ENCODE measurements at places on chromosomes 7 and 10.
A peak's percentile ranks its signal among the peaks of the same experiment; 100 is the strongest.

GRCh38 chr10:45424668-45425404, 50.8 kb downstream of the ALOX5 start:
- no peak for DNase-seq

GRCh38 chr10:131996466-131997365, 15.0 kb upstream of the BNIP3 start:
- no peak for DNase-seq

DNA sequence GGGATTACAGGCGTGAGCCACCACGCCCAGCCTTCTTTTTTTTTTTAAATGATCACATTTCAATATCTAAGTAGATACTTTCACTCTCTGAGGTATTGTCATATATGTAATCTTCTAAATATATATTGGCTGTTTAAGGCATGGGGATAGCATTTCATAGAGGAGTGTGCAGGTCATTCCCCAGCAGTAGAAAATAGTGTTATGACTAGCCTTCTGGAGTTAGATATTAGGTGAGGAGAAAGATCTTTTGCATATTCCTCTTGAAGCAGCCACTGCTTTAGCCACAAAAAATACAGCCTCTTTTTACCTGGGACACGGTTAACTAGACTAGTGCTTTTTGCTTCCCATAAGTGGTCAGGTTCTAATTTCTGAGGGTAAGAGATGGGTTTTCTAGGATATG, 28.9 kb downstream of the ADD3 start:
- no peak for DNase-seq

DNA sequence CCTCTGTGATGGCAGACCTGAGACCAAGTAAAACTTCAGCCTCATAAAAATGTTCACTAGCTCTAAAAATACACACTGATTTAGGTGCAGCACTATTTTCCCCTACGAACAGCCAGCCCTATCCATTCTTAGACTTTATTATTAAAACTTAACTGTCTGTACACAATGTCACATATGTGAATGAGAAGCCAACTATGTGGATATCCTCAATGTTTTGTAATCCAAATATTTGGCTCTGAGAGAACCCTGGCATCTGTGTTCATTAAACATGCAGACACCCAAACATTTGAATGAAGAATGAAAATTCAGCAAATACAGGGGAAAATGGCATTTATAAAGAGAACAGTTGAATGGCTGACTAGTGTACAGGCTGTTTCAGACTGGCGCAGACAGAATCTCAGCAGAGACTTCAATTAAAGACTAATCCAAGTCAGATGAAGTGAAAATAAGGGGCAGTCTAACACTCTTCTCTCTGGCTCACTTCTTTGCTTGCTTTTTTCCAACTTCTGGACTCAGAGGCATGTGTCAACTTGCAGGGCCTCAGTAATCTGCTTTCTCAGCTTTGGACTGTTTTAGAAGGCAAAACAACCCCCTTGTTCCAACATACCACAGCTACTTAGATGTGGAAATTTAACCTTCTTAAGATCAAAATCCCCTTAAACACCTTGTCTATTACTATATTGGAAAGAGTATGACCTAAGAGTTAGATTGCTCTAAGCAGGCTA, 47.4 kb upstream of the FAM180A start:
- no peak for DNase-seq

- DNase-seq, result no peak
Measured at GRCh38 chr7:132509643-132510042, 66.6 kb downstream of the PLXNA4 start.

GRCh38 chr7:130615583-130615982, 53.0 kb downstream of the COPG2 start:
- DNase-seq, result no peak

- no peak for DNase-seq
Measured at GRCh38 chr10:61609701-61610100, 53.0 kb upstream of the CABCOCO1 start.

GRCh38 chr7:30225863-30226613, 58.4 kb upstream of the ZNRF2 start:
- no peak for DNase-seq

GRCh38 chr10:128005858-128006257, 99.0 kb downstream of the PTPRE start:
- no peak for DNase-seq

DNA sequence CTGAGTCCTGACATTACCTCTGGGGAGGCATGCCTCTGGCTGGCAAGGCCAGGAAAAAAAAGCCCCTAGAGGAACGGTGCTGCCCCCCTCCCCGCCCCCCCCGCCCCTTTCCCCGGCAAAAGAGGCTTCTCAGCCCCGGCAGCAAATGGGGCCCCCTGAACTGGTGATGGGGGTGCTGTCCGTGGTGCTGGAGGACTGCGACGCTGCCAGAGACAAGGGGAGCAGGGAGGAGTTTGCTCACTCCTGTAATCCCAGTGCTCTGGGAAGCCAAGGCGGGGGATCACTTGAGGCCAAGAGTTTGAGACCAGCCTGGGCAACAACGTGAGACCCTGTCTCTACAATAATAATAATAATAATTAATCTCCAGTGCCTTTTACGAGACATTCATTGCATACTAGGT, 23.7 kb downstream of the SRRM3 start:
- peak; percentile 45 for DNase-seq

GRCh38 chr7:70726951-70727378, 405.0 kb upstream of the GALNT17 start:
- no peak for DNase-seq

DNA sequence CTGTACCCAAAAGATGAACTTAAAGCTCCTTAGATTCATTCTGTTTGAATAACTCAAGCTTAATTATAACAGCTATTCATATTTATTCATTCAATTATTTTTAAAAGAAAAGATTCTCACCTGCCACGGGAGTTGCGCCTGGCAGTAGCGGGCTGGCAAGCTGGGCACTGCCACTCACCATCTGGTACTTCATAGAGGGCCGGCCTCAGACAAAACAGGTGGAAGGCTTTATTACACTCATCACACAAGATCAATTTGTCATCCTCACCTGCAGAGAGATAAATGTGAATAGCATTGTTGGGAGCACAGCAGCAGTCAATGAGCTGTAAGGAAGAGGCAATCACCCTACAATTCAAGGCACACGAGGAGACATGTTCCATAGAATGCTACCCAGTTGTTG, 15.8 kb downstream of the FZD9 start:
- DNase-seq, result no peak

GRCh38 chr10:126376956-126377355, 11.3 kb downstream of the ADAM12 start:
- DNase-seq, result no peak

GRCh38 chr7:85737426-85737825, 550.6 kb upstream of the SEMA3D start:
- DNase-seq, result no peak

GRCh38 chr10:69884686-69885085, 83.0 kb downstream of the COL13A1 start:
- DNase-seq, result no peak

DNA sequence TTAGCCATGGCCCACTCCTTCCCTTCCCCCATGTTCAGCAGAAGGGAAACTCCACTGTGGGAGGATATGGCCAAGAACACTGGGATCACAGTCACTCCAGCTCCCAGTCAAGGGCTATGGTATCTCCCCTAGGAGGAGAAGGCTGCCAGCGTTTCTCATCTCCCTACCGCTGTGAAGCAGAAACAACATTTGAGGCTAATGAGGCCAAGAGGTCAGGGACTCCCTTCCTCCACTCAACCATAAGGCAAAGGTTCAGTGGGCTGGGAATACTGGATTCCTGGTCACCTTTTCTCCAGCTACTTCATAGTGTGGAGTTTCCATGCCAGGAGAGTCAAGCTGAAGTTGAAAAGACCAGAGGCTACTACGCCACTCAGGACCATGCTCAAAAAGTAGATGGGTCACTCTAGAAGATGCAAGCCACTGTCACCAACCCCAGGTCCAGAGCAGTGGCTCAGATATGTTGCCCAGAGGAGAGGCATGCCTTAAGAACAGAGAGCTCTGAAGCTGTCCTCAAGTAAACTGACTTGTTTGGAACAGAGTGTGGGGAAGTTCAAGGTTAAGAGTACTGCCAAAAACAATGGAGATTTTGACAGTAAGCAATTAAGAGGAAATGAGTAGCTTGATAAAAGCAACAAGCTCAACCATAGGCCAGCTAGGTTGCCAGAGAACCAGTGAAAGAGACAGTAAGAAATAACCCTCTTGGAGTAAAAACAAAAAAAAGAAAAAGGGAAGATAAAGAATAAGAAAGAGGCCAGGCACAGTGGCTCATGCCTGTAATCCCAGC, 3.8 kb upstream of the TMEM140 start:
- no peak for DNase-seq

DNA sequence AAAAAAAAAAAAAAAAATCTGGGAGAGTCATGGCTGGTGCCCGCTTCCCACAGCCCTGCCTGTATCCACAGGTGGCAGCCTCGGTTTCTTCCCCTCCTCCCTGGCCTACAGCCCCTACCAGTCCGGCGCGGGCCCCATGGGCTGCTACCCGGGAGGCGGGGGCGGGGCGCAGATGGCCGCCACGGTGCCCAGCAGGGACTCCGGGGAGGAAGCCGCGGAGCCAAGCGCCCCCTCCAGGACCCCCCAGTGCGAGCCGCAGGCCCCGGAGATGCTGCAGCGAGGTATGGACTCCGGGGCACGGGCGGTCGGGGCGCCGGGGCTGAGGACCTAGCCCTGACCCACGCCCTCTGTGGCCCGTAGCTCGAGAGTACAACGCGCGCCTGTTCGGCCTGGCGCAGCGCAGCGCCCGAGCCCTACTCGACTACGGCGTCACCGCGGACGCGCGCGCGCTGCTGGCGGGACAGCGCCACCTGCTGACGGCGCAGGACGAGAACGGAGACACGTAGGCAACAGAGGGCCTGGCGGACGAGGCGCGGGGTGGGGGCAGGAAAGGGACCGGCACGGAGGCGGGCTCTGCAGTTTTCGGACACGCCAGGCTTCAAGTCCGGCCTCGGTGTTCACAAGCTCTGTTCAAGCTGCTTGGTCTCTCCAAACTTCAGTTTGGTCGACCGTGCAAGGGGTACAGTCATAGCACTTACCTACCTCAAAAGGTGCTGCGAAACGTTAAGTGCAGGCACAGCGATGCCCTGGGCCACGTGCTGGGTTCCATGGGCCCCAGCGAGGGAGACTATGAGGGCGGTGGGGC, 3.9 kb downstream of the NFKB2 start:
- DNase-seq, result peak; percentile 93

GRCh38 chr7:8149222-8149621, 112.7 kb downstream of the ICA1 start:
- DNase-seq, result no peak

GRCh38 chr7:82044497-82045080, 274.7 kb upstream of the HGF start:
- no peak for DNase-seq

DNA sequence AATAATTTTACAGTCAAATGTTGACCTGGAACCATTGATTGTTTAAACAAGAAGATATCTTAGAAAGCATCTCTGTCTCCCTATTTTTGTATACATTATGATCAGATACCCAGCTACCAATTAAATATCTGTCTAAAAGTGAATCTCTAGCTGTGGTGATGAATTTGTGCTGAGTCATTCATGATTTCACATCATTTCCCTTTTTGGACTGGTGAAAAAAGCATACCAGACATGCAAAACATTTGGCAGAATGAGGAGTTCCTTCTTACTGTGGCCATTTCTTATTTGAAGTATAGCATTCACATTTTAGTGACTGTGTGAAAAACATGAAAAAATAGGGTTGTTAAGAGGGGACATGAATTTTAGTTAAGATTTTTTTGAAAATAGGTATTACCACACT, 98.0 kb upstream of the GATA3 start:
- DNase-seq, result peak; percentile 8

GRCh38 chr10:60239228-60239627, 150.4 kb downstream of the ANK3 start:
- no peak for DNase-seq

- no peak for DNase-seq
Measured at GRCh38 chr10:130362308-130362761, 226.1 kb downstream of the GLRX3 start.

GRCh38 chr10:47361293-47361692, 13.1 kb downstream of the RBP3 start:
- DNase-seq, result peak; percentile 42

DNA sequence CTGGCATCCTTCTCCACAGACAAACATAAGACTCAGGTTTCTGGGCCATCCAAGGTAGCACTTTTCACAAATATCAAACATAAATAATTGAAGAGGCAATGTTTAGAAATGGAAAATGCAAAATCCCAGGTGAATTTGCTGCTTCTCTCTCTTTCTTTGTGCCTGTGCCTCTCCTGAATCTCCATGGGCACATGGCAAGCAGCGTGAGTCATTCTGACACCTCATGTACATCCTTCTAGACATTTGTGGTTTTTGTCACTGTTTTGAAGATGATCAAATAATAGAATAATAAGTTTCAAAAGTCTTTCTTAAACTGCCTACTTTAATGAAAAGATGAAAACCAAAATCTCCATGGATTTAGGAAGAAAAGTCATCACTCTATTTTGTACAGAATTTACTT, 60.3 kb upstream of the RAB11FIP2 start:
- no peak for DNase-seq

DNA sequence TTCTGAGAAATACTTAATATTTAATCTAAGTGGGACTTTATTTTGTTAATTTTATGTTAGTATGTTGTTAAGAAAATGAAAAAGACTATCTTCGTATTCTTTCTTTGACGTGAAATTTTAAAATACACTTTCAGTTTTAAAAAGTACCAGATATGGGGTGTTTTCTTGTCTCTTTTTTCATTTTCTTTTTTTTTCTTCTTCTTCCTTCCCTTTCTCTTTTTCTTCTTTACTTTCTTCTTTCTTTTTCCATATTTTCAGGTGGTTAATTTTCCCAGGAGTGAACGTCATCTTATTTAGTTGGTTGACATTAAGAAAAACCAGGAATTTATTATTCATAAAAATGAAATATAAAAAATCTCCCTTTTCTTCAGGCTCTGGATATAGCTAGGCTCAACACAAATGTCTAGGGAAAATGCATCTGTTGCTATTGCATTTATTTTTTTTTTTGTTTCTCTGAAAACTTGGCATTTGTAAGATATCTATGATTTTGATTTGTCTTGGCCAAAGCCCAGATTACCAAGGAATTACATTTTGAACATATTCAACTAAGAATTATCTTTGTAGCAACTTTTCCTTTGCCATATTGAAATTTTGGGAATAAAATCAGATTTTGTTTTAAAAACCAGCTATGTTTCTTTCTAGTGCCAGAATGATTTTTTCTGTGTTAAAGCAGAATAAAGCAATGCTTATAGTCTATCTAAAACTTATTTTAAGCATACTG, 241.3 kb upstream of the FOXP2 start:
- DNase-seq, result no peak

DNA sequence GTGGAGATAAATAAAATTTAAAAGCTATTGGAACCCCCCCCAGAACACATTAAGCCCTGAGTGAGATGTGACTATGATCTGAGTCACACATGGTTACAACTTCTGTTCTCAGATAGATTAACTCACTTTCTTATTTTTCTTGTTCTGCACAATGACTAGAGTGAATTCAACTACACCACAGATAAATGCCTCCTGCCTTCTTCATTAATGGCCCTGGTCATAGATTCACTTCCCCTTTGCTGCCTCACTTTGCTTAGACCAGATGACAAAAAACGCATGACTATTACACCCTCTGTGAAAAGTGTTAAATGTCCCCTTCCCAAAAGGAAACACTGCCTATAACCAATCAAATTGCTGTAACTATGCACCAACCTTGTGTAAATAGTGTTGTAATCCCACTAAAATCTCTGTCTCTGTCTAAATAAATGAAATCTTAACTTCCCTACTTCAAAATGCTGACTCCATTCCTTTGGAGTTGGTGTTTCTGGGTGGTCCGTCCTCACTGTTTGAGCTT, 49.4 kb downstream of the AKR1D1 start:
- no peak for DNase-seq

Data from GM12891 (cell line).